Aorta (tissue), 5 donors: ENCODE measurements at places on chromosomes 2 and 18.
A peak's percentile ranks its signal among the peaks of the same experiment; 100 is the strongest.

- no peak for DNase-seq
Measured at GRCh38 chr2:134348239-134348638, 94.4 kb downstream of the MGAT5 start.

GRCh38 chr2:72685638-72686213, 140.1 kb downstream of the EXOC6B start:
- no peak for DNase-seq

- no peak for DNase-seq
Measured at GRCh38 chr2:23789012-23789411, 137.9 kb downstream of the ATAD2B start.

GRCh38 chr2:7154656-7155055, 237.4 kb downstream of the RNF144A start:
- no peak for DNase-seq

DNA sequence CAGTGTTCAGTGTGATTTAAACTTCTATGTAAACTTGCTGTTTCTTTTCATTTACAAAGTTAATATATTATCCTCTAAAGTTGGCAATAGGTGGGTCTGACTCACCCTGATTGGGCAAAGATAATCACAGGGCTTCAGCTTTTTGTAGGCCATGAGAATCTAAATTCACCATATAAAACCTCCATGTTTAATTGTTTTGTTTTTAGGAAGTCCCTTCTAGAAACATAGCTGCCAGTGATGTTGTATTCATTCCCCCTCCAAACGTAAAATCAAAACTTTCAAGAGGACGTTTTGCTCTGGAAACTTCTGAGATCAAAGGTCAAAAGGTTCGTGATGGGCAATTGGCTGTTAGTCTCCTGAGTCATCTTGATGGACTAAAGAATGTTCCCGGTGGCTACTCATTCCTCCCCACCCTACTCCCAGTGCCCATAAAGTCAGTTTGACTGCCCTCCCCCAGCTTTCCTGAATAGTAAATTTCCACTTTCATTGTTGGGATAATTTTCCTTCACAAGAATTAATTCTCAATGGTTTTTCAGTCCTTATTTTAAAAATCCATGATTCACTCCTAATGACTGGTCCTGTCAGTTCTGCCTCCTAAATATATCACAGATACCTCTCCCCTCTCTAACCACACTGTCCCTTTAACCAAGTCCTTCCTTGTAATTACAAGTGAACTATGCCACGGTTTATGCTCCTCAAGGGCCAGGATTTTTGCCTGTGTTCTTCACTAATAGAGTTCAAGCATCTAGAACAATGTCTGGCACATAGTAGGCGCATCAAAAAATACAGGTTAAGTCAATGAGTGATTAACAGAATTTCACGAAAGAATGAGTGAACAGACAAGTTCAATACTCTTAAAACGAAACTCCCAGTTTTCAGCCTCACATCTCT, 164.4 kb upstream of the VRK2 start:
- no peak for DNase-seq

DNA sequence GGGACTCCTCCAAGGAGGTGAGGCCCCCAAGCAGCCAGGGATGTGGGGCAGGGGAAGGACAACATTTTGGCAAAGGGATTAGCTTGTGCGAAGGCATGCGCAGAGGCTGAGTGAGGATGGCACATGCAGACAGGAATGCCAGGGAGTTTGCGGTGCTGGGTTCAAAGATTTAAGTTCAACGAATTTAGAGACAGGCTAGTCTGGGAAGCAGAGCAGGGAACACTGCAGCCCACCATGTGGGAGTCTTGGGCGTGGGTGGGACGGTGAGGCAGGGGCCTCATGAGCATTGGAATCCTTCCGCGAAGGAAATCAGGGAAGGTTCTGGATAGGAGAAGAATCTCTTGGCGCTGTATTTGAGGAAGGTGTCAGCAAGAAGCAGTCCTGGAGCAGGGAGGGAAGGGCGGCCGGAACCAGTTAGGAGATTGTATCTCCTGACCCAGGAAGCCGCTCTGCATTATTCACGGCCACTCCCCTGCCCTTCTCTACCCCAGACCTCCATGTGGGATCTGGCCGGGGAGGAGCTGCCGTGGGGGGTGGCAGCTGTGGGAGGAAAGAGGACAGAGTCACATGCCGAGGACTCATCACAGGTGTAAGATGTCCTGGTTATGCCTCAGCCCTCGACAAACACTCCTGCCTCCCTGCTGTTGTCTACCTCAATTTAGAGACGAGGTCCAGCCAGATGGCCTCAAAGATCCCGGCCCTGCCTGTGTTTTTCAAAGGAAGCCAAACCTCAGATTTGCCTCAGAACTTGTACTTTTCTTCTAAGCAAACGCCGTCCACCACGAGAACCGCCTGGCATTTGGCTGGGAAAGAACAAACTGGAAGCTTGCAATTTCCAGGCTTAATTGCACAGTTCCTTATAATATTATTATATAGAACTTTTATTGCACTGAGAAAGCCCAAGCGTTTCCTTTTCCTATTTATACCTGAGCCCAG, 123.7 kb upstream of the SMAD2 start:
- peak; percentile 59 for DNase-seq

GRCh38 chr2:7405861-7406715, 488.9 kb downstream of the RNF144A start:
- no peak for DNase-seq

GRCh38 chr2:136378712-136379595, 261.0 kb upstream of the CXCR4 start:
- DNase-seq: no peak

GRCh38 chr2:65231121-65231520, 3.5 kb downstream of the ACTR2 start:
- no peak for DNase-seq

DNA sequence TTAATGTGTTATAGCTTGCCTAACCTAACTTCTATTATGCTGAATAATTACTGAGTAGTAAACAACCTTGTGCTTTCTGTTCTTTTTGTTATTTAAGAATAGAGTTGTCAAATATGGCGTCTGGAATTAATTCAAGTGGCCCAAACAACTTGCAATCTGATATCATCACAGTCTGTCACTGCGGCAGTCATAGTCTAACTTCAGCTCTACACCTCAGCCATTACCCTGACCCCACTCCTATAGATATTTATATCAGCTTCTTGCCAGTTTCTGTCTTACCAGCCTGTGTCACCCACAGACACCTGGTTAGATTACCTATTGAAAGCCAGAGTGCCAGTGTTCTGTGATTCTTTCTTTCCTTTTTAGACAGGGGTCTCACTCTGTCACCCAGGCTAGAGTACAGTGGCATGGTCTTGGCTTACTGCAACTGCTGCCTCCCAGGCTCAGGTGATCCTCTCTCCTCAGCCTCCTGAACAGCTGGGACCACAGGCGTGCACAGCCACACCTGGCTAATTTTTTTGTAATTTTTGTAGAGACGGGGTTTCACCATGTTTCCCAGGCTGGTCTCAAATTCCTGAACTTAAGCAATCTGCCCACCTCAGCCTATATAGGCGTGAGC, 14.1 kb upstream of the KLHL41 start:
- DNase-seq: no peak

DNA sequence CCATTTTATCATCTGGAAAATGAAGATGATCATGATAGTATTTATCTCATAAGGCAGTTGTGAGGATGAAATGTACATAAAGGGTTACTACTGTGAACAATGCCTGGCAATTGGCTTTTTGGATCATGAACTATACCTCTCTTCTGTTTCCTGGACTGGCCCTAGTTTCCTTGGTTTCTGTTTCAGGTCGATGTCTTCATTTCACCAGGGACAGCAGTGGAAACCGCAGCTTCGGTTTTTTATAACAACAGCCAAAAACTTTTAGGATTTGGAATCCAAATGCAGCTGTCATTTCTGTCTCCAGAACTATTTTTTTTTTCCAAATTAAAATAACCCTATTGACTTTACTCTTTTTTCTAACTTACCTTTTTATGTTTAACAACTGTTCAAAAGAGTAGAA, 425.1 kb downstream of the RND3 start:
- no peak for DNase-seq

GRCh38 chr18:62289047-62289446, 36.1 kb upstream of the TNFRSF11A start:
- no peak for DNase-seq

DNA sequence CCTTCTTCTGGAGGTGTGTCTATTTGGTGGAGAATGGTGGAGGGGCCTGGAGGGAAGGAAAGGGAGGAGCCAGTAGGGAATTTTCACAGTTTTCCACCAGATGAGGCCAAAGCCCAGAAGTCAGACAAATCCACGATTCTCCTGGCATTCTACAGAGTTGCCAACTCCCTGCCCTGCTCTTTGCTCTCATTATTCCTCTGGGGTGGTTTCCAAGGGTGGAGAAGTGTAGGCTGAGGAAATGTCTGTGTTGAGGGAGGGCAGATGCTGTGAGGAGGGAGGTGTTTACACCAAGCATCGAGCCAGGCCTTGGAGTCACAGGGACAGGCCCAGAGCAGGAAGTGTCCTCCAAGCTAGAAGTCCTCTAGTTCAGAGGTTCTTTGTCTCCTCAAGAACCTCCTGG, 124.1 kb upstream of the LGALSL start:
- DNase-seq: peak; percentile 60

- no peak for DNase-seq
Measured at GRCh38 chr2:38381381-38382143, 4.5 kb upstream of the ATL2 start.

DNA sequence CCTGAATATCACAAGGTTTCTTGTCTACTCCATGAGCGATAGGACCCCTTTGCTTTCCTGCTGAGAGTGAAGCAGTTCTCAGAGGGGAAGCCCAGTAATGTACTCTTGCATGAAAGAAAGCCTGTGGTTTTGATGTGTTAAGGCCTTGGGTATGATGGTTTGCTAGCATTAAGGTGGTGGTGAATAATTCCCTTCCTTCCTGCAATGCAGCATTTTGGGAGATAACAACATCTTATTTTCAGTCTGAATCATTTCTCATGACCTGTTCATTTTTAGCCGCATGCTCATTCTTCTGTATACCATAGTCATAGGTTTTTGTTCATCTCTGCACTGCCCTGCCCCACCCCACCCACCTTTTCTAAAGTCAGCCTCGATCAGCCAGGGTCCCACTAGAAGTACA, 66.2 kb downstream of the HNMT start:
- no peak for DNase-seq

GRCh38 chr2:61632276-61633169, 94.4 kb upstream of the XPO1 start:
- no peak for DNase-seq

DNA sequence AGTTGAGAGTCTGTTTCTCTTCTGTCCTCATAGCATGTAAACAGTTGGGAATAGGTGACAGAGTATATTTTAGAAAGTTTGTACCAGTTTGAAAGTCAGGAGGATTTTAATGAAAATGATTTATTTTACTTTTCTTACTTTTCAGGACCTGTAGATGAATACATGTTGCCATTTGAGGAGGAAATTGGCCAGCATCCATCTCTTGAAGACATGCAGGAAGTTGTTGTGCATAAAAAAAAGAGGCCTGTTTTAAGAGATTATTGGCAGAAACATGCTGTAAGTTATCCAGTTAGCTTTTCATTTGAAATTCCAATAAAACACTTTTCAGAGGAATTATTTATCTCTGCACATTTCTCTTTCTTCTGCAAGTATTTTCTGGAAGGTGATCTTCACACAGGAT, 81.1 kb downstream of the ACVR2A start:
- DNase-seq: no peak

DNA sequence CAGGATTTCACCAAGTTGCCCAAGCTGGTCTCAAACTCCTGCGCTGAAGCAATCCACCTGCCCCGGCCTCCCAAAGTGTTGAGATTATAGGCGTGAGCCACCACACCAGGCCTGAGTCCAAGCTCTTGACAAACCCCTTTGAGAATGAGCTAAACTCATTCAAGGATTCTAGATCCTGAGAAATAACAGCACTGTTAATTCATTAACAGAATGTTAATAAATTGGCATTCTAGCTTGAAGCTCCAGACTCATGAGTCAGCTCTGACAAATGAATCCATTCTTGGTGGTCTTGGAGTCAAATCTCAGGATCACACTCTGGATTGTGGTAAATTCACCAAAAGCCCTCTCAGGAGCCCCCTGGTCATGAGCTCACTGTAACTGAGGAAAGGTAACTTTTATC, 1.8 kb downstream of the NARS1 start:
- no peak for DNase-seq

DNA sequence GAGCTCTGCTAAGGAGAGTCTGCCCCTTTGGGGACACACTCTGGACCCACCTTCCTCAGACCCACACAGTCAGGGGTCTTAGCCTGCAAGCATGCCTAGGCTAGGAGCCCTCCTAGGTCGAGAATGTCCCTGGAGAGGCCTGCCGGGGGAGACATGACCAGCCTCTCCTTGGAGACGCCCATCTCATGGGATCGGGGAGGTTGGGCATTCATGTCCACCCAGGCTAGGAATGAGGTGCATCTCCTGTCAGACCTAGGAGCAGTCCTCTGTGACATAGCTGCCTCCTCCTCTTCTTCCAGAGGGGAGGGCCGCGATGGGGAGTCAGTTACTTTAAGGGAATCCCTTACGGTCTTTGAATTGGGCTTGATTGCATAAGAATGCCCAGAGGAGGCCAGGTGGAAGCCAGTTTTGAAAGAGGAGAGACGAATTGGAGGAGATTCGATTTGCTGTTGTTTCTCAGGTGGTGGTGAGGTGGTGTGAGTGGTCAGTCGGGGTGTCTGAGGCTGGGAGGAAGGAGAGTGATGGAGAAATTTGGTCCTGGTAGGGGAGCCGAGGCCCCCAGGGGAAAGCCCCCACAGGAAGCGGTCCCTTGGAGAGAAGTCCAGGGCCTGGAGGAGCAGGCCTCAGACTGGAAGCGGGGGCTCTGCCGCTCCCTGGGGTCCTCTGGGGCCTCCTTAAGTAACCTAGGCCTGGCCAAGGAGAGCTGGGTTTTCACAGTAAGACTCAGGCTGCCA, 241.3 kb downstream of the DYSF start:
- peak; percentile 40 for DNase-seq

GRCh38 chr2:100013892-100014677, 128.3 kb downstream of the AFF3 start:
- peak; percentile 80 for DNase-seq

- no peak for DNase-seq
Measured at GRCh38 chr2:64168201-64168600, 24.0 kb upstream of the PELI1 start.

DNA sequence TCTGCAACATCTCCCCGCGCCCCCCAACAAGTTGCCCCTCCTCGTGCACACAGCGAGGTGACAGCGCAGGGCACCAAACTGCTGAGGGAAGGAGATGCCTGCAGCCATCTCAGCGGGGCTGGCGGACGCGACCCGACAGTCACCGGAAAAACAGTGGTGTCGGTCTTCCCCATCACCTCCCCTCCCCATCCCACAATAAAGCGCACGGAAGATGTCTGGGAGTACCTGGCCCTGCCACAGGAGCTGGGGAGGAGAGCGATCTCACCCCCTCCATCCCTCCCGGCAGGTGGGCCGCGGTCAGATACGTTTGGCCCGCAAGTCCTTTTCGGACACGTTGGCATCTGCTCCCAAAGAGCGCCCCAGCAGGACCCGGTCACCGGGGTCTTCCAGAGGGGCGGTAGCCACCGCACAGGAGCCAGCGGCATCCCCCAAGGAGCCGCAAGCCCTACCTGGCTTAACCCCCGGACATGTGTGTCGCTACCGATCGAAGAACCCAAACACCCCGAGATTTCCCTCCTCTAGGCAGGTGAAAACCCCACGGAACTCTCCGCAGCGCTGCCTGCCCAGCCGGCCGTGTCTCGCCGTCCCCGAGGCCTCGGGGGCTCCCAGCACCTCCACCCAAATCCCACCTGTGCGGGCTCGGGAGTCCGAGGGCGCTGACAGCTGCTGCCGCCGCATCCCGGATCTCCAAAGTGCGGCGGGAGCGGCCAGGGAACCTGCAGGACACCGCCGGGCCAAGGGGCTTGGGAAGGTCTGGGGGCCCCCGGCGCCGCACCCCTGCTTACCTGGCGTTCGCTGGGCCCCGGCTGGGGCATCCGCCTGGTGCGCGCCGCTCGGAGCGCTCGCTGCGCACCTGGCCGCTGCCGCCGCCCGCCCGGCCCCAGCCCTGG, 657 bp downstream of the ATP8B1 start:
- DNase-seq: no peak
